Dermis blood vessel endothelial cell (primary cell): ENCODE measurements at places on chromosomes 3 and 15. TPM values are rescaled to one million over a fixed set of nuclear protein-coding genes. Genes with fewer than 3 reads are reported as not detected.

DNA sequence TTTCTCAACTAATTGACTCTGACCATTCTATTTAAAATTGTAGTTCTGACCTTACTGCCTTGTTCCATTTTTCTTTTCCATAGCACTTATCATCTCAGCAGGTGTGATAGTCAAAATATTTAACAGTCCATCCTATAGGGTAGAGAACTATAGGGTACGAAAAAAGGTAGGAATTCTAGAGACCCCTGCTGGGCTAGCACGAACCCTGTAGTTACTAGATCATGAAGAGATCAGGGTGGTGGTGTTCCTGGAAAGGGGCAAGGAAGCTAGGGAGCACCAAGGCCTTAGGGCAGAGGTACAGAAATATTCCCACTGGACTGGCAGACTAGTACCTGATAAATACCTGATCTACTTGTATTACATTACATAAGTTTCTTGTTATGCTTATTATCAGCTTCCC is 31.9 kb upstream of the XIRP1 start:
- DNase-seq, result no peak

- DNase-seq, result no peak
Observed at GRCh38 chr15:31300981-31301672, 25.5 kb upstream of the KLF13 start.

Gene PLA2G4F
- total RNA-seq, result not detected in 2 replicates

GRCh38 chr3:96991800-96992365 is 177.5 kb downstream of the EPHA6 start:
- no peak for DNase-seq

Gene CEMIP
- 0.51 and 0.85 TPM in 2 replicates for total RNA-seq

DNA sequence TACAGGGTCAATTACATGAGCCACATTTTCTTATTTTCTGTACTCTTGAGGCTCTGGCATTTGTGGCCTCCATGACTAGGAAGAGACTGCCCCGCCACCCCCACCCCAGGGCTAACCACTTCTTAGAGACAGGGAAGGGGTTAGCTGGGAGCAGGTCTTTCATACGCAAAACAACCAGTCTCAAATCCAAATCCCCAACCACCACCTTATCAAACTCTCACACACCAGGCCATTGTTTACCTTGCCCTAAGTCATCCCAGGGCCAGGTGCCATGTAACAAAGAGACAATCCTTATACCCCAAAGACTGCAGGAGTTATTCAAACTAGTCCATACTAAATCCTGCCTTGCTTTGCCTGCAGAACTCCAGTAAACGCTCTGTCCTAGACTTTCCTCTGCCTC is 77.8 kb downstream of the B3GNT5 start:
- DNase-seq, result no peak

GRCh38 chr3:108538083-108538482 is 27.7 kb upstream of the MYH15 start:
- peak; percentile 44 for DNase-seq

DNA sequence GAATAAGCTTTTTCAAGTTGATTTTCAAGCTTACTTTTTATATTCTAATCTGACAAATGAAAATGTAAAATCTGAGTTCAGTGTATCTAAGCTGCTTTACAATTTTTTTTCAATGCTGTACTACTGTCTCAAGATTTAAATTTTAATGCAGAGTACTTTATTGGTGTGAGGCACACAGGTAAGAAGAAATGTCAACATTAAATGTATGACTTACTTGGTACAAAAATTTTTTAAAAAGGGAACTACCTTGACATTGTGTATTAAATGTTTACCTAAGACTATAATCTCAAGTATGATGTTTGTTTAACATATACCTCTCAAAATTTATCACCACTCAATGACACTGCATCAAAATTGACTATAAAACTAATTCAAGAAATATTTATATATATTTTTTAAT is 62.7 kb downstream of the NECTIN3 start:
- no peak for DNase-seq

- DNase-seq, result no peak
Observed at GRCh38 chr3:176401211-176401610, 796.1 kb downstream of the TBL1XR1 start.

GRCh38 chr3:71563827-71564226 is 19.7 kb downstream of the FOXP1 start:
- DNase-seq, result no peak
